ENCODE measurements at places on chromosomes 16 and 17. TPM values are rescaled to one million over a fixed set of nuclear protein-coding genes. Genes with fewer than 3 reads are reported as not detected.

Gene KREMEN2
- 2.1 TPM for total RNA-seq

Gene CHTF8
- 102 TPM for total RNA-seq

Gene CAPN15
- total RNA-seq = 75.8 TPM

Gene SYNGR3
- 6.5 TPM for total RNA-seq

Gene TMEM238L
- total RNA-seq = not detected

Gene TBC1D26
- not detected for total RNA-seq

Gene EFCAB5
- total RNA-seq = 0.81 TPM

Gene ESRP2
- 0.05 TPM for total RNA-seq

Gene CENPX
- total RNA-seq = 201 TPM

Gene CD2BP2
- total RNA-seq = 59.6 TPM

Gene CLEC3A
- not detected for total RNA-seq

Gene CISD3
- 86.3 TPM for total RNA-seq

Gene VASN
- 8.0 TPM for total RNA-seq

Gene KRT9
- not detected for total RNA-seq
